LNCaP clone FGC (cell line): ENCODE measurements at places on chromosomes 13 and 19.

- DNase-seq = no peak
These were observed 3.3 kb downstream of the FCER2 start for GRCh38 chr19:7698583-7698982.

- DNase-seq = no peak
These were observed 81.1 kb downstream of the CHST8 start for GRCh38 chr19:33702606-33703437.

GRCh38 chr13:84831666-84832657 is 949.7 kb upstream of the SLITRK1 start:
- no peak for DNase-seq

- DNase-seq = no peak
These were observed 96.8 kb downstream of the RAB20 start for GRCh38 chr13:110464556-110465333.

GRCh38 chr19:39971380-39972035 is 543 bp downstream of the PSMC4 start:
- no peak for DNase-seq

DNA sequence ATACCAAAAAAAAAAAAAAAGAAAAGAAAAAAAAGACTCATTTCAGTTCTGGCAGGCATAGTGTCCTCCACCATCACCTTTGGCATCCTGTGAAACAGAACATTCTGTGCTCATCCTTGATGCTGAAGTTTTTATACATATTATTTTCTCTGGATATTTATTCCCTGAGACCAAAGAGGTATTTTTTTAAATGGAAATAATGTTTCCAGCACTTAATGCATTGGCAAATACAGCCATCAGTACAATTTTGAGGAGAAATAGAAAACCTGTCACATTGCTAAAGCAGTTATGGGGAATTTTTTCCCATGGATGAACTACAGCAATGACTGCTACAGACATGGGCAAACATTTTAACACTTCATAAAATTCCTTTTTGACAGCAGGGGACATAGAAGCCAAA is 312.4 kb downstream of the DNAJC15 start:
- no peak for DNase-seq

GRCh38 chr13:31301119-31301518 is 101.3 kb downstream of the B3GLCT start:
- no peak for DNase-seq

DNA sequence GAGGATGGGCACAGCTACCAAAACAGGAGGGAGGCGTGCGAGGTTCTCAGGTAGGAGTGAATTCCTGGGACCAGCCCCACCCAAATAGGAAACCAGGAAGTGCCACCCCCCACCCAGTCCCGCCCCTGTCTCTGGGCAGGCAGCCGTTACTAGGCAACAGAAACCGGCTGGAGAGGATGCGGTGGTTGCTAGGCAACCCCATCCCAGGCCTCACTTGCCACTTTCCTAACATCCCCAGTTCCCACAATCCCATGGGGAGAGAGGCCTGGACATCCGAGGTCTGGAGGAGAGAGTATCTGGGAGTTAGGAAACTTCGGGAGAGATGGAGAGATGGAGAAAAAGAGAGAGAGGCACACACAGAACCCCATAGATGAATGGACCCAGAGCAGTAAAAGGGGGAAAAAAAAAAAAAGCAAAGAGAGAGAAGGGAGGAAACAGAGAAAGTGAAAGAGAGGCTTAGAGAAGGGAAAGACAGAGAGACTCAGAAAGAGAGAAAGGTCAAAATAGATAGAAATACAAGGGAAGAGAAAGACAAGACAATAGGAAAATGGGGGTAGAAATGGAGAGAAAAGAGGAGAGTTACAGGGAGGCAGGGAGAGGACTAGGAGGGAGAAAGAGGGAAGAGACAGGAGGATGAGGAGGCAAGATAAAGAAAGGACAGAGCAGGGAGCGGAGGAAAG is 3.8 kb downstream of the GRIK5 start:
- DNase-seq = no peak

DNA sequence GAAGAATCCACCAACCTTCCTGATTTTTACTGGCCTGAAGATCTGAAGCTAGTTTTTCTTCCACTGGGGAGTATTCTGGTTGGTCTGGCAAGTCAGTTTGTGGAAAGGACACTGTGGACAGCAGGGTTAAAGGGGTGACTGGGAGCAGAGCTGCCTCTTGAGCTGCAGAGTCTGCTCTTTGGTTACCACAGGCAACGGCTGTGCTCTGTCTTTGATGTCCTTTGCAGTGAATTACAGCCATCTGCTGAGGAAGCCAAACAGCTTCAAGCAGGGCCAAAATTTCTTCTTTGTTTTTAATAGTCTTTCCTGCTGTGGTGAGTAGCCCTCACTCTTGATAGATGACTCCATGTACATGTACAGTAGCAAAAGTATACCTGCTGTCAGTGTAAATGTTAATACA is 75.7 kb downstream of the ZNF100 start:
- no peak for DNase-seq

DNA sequence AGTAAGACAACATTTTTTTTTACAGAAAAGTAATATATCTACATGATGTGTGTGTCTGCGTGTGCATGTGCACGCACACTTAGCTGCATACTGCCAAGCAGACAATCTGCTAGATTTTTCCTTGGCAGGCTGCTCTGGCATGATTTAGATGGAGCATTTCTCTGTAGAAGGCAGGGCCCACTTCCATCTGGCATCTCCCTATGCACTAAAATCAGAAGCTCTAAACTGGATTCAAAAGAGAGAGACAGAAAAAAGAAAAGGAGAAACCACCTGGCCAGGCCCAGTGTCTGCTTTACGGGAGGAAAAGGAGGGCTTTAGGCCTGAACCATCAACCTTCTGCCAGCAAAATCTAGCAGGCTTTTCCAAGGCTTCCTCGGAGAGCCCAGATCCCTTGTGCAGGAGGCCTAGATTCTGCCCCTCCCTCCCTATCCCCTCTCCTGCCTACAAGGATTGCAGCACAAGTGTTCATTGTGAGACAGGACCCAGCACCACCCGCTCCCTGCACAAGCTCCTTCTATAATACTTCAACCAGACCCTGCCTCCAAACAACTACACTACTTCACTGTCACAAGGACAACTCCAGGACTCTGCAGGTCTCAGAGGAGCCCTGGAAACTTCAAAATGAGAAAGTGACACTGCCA is 99.3 kb downstream of the DOCK9 start:
- no peak for DNase-seq

DNA sequence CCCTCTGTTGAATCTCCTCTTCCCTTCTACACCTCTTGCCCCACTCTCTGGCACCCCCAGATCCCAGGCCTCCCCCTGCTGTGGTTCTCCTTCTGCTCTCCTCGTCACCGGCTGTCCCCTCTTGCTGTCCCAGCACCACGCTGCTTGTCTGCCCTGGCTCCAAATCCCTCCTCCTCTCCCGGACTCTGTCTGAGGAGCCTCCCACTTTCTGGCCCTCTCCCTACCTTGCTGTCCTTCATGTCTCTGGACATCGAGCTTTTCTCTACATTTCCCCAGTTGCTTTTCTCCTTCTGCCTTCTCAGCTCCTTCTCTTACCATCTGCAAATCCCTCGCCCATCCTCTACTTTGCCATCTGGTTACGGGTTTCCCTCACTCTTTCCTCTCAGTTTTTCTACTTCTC is 1.2 kb downstream of the ZNF347 start:
- DNase-seq = no peak

DNA sequence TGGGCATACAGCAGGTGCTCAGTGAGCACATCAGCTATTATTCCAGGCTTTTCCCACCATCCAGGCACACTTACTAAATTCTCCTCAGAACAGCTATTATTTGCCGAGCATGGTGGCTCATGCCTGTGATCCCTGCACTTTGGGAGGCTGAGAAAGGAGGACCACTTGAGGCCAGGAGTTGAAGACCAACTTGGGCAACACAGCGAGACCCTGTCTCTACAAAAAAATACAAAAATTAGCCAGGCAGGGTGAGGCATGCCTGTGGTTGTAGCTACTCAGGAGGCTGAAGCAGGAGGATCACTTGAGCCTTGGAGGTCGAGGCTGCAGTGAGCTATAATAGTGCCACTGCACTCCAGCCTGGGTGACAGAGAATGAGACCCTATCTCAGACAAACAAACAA is 35.4 kb downstream of the PTPRS start:
- DNase-seq = no peak

GRCh38 chr19:42488783-42489521 is 39.3 kb downstream of the CEACAM1 start:
- peak; percentile 3 for DNase-seq

DNA sequence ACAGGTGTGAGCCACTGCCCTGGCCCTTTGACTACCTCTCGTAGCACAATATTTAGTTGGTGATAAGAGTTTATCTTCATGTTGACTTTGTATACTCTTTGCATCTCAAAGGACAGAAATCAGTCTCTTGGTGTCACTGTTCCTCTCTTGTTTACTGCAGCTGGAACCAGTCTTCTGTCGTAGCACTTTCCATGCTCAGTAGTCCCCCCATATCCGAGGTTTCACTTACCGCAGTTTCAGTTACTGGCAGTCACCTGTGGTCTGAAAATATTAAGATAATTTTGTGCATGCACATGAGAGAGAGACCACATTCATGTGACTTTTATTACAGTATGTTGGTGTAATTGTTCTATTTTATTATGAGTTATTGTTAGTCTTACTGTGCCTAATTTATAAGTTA is 49.1 kb downstream of the WASF3 start:
- no peak for DNase-seq

GRCh38 chr19:39765091-39766076 is 13.3 kb upstream of the LEUTX start:
- no peak for DNase-seq

DNA sequence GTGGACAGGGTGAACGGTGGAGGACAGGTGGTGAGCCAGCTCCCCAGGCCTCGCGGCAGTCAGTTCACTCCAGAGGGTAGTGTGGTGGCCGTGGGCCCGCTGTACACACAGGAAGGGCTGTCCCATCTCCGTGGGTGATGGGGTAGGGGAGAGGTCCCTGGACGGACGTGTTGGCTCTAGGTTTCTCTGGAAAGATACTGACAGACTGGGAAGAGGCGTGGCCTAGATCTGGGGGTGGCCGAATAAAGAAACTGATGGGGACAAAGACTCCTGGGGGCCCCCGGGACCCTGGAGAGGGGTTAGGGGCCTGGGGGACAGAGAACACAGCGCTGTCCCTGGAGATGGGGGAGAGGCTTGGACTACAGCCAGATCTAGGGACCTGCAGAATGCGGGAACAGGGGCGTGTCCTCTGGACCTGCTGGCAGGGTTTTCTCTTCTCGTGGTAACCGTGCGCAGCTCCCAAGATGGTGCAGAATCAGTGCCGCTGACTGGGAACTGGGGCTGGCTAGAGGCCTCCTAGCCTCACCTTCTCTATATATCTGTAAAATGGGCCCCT is 4.0 kb upstream of the PRAM1 start:
- DNase-seq = no peak

DNA sequence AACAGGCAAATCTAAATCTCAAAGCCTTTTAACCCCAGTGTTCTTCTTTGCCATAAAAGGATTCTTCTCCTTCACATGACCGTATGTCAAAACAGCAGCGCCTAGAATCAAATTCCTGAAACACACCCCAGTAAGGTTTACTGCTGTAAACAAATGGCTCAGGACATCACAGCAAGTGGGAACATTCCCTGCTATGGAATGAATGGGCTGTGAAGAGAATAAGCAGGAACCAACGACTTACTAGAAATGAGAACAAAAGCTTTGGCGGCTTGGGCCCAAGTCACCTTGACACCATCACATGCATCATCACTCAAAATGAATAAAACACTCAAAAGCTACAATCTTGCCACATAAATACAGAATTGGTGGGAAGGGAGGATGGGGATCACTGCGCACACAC is 80.4 kb upstream of the SPATA13 start:
- no peak for DNase-seq

- DNase-seq = no peak
These were observed 9.1 kb upstream of the VWA8 start for GRCh38 chr13:41970022-41970421.

GRCh38 chr13:97224544-97225300 is 2.6 kb downstream of the MBNL2 start:
- DNase-seq = no peak

DNA sequence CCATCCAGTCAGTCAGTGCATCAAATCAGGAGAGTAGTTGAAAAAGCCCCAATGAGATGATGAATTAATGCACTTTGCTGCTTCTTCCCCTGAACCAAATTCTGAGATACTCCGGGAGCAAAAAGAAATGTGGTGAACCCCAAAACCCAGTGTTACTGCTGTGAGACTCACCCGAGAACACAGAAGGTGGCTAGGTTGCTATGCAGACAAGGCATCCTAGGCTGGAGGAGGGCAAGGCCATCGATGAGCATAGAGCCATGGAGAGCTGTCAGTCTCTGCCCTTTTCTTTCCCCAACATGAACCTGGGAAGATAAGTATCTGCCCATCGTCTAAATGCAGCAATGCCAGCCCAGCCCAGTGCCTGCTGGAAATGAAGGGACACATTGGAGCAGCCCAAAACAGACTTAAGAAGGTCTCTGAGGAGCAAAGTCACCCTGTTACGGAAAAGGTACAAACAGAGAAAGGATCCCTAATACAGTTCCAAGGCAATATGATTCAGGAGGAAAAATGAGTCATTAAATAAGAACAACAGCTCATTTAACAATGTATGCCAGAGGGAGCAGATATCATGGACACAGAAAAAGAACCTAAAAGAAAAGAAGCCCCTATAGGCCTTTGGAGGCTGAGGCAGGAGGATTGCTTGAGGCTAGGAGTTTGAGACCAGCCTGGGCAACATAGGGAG is 272.0 kb downstream of the FOXO1 start:
- no peak for DNase-seq

DNA sequence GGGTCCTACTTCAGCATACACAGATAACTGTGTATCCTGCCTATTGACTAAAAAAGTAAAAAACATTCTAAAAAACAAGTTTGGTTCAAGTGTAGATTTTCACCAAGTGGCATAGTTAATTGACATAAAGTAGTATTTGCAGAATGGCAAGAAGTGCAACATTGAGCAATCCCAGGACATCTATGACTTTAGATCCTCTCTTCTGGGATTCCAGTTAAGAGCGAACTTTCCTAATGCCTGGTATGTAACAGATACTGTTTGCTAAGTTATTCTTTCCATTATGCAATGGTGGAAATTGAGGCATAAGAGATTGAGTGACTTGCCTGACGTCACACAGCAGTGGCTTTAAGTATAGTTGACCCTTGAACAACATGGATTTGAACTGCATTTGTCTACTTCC is 96.1 kb downstream of the ZMYM2 start:
- DNase-seq = no peak

DNA sequence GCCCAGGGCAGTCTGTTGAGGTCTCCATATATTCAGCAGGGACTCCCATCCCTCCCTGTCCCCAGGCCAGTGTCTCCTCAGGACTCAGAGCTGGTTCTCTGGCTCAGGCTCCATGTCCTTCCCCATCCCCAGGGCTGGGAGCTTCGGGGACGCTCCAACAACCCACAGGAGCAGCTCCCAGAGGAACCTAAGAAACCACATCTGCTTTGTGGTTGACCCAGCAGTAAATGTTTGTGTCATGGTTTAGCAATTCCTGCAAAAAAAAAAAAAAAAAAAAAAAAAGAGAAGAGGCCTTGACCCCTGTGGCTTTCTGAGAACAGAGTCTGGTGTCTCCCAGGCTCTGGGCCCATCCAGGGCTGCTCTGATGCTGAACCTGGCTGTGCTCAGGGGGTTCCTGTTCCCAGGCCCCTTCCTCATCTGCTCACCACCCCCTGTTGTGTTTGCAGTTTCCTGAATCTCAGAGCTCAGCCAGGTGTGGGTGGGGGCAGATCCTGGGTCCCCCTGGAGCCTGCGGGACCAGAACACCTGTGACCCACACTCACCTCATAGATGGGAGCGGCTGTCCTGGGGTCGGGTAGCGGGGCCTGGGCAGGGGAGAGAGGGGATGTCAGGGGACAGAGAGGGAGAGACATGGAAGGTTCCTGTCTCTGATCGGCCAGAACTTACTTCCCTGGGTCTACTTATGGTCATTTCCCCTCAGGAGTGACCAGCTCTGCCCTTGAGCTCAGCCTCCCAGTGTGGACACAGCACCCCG is 25.2 kb upstream of the CEACAM1 start:
- no peak for DNase-seq
